Smooth muscle cell of the umbilical artery (primary cell): ENCODE measurements at places on chromosomes 12 and 14. TPM values are rescaled to one million over a fixed set of nuclear protein-coding genes. Genes with fewer than 3 reads are reported as not detected.

Gene BCAT1
- 379 and 407 TPM in 2 replicates for total RNA-seq

Gene SALL2
- total RNA-seq, result 3.0 and 4.4 TPM in 2 replicates

Gene POTEM
- not detected in 2 replicates for total RNA-seq

Gene PYGL
- total RNA-seq, result 47.5 and 90.8 TPM in 2 replicates

Gene CLEC9A
- total RNA-seq, result 0.30 TPM in 1 of 2 replicates, not detected in the other

Gene SLC25A21
- total RNA-seq, result 0.51 and 0.89 TPM in 2 replicates
